Spleen (tissue), 13 donors: ENCODE measurements at places on chromosomes 12 and 14. TPM values are rescaled to one million over a fixed set of nuclear protein-coding genes. Genes with fewer than 3 reads are reported as not detected.

Gene MAX
- 79.6 TPM for polyA plus RNA-seq

- DNase-seq = no peak
Measured at GRCh38 chr12:20423557-20423956, 55.2 kb downstream of the PDE3A start.

Gene WNT1
- polyA plus RNA-seq = not detected

Gene MLF2
- 78.0 TPM for polyA plus RNA-seq

DNA sequence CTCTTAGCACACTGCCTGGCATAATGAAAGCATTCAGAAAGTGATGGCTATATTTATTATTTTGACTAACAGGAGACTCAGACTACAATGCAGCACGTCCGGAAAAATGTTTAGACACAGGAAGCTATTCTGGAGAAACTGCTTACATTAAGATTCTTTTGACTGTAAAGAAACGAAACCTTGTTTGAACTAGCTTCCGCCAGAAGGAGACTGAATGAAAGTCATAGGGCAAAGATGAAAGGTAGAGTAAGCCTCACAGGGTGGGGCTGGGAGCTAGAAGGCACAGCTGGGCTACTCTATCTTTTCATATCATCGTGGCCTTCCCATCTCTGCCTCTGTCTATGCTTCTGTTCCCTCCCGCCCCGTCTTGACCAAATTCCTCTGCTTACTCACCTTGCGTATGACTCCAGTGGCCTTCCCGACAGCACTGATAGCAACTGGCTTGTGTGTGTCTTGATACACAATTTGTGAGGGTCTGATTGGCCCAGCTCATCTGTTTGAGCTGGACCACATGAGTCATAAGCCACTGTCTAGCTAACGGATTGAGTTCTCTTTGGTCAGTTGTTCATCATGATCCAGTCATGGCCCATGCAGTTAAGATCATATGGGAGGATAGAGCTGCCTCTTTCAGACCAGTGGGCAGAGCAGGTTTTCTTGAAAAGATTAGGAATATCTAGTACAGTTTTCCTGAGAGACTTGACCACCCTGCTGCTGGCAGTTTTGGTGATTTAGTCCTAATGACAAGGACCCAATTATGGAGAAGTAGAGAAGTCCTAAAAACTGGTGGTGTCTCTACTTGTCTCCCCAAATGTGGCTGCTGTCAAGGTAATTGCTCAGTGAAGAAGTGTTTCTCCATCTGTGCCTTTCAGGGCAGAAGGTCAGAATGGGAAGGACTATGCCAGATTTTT, 151.5 kb upstream of the SLC38A2 start:
- DNase-seq = no peak

- no peak for DNase-seq
Measured at GRCh38 chr14:104694475-104694950, 5.1 kb downstream of the INF2 start.

Gene ZDHHC22
- not detected for polyA plus RNA-seq

- no peak for DNase-seq
Measured at GRCh38 chr14:23307687-23308644, 1.3 kb downstream of the BCL2L2 start.

Gene SPIC
- polyA plus RNA-seq = 11.6 TPM

DNA sequence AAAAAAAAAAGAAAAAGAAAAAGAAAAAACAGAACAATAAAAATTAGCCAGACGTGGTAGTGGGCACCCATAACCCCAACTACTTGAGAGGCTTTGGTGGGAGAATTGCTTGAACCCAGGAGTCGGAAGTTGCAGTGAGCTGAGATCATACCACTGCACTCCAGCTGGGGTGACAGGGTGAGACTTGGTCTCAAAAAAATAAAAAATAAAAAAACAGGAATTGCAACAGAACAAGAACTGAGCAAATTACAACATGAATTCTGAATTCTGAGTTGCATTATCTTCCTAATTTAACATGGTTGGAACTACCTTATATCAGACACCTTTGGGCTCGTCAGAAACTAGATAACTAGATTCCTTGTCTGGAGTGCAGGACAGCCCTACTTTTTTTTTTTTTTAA, 53.3 kb upstream of the NR2C1 start:
- DNase-seq = no peak

Gene CLEC1A
- 2.4 TPM for polyA plus RNA-seq

Gene GYS2
- not detected for polyA plus RNA-seq

- DNase-seq = no peak
Measured at GRCh38 chr14:50926851-50927386, 17.4 kb downstream of the PYGL start.

GRCh38 chr12:57092876-57093414, 4.0 kb downstream of the NAB2 start:
- no peak for DNase-seq

DNA sequence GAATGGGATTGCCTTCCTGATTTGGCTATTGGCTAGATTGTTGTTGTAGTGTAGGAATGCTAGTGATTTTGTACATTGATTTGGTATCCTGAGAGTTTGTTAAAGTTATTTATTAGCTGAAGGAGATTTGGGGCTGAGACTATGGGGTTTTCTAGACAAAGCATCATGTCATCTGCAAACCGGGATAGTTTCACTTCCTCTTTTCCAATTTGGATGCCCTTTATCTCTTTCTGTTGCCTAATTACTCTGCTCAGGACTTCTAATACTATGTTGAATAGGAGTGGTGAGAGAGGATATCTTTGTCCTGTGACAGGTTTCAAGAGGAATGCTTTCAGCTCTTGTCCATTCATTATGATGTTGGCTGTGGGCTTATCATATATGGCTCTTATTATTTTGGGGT, 265.7 kb upstream of the MGAT4C start:
- DNase-seq = no peak

GRCh38 chr12:39319180-39319579, 123.7 kb downstream of the KIF21A start:
- DNase-seq = no peak

Gene GOLGA5
- 16.7 TPM for polyA plus RNA-seq

DNA sequence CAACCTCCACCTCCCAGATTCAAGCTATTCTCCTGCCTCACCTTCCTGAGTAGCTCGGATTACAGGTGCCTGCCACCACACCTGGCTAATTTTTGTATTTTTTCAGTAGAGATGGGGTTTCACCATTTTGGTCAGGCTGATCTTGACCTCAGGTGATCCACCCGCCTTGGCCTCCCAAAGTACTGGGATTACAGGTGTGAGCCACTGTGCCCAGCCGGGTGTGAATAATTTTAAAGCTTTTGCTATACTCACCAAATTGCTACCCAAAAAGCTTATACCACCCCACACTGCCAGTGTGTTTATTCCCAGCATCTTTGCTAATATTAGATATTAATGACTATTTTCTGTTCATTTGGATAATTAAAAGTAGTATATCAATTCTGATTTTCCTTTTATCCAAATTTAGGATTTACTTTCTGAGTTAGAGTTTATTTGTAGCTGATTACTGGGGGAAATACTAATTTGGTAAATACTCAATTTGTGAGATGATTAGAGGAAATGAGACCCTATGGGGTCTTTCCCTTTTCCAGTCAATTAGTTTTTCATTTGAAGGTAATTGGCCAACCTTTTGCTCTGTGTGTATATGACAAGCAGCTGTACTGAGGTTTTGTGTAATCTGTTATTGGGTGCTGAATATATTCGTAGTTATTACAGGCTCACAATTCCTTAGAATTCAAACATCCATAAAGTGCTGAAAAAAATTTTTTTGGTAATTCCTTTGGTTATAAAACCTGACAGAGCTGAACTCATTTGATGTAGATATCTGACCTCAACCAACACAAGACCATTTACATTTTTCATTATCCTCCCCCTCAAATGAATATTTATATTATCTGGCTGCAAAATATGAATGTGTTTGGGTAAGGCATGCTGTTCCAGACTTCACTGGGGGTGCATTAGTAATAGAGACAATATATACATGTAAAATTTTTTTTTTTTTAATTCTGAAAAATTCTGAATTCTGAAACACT, 73.6 kb downstream of the ANO6 start:
- no peak for DNase-seq

Gene EIF2B1
- 29.0 TPM for polyA plus RNA-seq

- peak; percentile 88 for DNase-seq
Measured at GRCh38 chr12:124852329-124852831, 11.3 kb downstream of the SCARB1 start.

Gene RNASE3
- polyA plus RNA-seq = 2.8 TPM

DNA sequence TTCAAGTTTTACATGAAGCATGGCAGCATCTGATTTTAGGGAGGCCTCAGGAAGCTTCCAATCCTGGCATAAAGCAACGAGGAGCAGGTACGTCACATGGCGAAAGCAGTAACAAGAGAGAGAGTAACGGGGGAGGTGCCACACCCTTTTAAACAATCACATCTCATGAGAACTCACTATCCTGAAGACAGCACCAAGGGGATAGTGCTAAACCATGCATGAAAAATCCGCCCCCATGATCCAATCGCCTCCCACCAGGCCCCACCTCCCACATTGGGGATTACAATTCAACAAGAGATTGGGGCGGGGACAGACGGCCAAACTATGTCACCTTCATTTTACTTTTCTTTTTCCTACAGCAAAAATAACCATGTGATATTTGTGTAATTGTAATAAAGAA, 7.2 kb upstream of the MAP3K9 start:
- no peak for DNase-seq

- DNase-seq = no peak
Measured at GRCh38 chr12:122024132-122024785, 2.6 kb downstream of the BCL7A start.

DNA sequence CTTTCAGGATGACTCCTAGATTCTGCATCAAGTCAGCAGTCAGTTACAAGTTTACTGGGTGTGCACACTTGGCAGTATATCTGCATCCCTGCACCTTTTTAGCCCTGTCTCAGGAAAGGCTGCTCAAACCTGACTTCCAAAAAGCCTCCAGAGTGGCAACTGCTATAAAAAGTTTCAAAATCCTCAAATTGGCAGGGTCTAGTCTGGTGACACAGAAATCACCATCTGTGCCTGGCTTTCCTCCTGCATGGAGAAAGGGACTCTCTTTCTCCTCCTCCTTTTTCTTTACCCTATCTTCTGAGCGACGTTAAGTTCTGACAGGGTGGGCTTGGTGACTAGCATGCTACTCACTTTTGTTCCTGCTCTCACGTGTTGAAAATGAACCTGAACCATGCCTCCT, 679.5 kb downstream of the C12orf50 start:
- no peak for DNase-seq

Gene SERPINA12
- not detected for polyA plus RNA-seq

GRCh38 chr12:119373001-119373400, 38.5 kb downstream of the CCDC60 start:
- no peak for DNase-seq

- no peak for DNase-seq
Measured at GRCh38 chr12:75289753-75290152, 40.4 kb downstream of the CAPS2 start.

Gene RPGRIP1
- polyA plus RNA-seq = 0.46 TPM

DNA sequence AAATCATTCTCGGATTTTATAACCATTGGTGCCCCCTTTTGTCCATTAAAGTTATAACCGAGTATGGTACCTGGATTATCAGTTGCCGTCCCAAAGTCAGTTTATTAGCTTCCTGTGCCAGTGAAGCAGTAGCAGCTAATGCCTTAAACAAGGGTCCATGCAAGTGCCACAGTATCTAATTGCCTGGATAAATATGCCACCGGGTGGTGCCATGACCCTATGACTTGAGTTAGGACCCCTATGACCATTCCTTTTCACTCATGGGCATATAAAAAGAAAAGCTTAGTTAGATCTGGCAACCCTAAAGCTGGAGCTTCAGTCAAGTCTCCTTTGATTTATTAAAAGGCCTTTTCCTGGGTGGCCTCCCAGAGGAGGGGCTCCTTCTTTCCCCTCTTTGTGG, 1314.6 kb downstream of the TMEM121 start:
- no peak for DNase-seq

GRCh38 chr14:91016800-91017410, 43.5 kb downstream of the RPS6KA5 start:
- DNase-seq = no peak

DNA sequence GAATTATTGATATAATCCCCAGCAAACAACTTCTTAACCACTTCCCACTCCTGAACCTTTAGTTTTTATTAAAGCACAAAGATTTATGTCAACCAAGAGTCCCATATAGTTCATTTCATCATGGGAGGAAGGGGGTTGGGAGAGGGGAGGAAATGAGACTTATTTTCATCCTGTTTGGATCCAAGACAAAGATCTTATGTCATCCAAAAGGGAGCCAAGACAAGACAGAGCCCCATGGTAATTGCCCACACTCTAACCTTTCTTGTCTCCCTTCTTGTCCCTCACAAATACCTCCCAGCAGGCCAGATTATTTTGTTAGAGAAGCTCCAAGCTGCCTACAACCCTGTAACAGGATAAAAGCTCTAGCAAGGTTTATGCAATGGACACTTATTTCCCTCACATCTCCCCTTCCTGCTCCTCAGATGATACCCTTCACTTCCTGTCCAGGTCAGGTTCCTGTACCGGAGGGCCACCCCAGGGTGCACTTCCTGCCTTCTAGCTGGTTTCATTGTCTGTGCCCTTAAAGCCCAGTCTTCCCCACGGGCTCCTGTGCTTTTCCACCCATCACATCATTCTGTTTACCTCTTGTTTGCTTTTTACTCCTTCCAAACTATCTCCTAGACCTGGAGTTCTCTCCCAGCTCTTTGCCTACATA, 123.7 kb upstream of the MDM1 start:
- DNase-seq = peak; percentile 79

- DNase-seq = no peak
Measured at GRCh38 chr14:74240794-74241651, 1.8 kb downstream of the VSX2 start.

Gene RPL10L
- polyA plus RNA-seq = not detected

- peak; percentile 62 for DNase-seq
Measured at GRCh38 chr12:6092784-6093722, 31.4 kb downstream of the VWF start.

Gene KRT8
- 19.3 TPM for polyA plus RNA-seq

Gene PDE6H
- not detected for polyA plus RNA-seq

Gene FAM181A
- not detected for polyA plus RNA-seq

GRCh38 chr14:105889666-105890473, 363.5 kb downstream of the TMEM121 start:
- peak; percentile 65 for DNase-seq

- no peak for DNase-seq
Measured at GRCh38 chr14:99030454-99030853, 241.5 kb downstream of the BCL11B start.

DNA sequence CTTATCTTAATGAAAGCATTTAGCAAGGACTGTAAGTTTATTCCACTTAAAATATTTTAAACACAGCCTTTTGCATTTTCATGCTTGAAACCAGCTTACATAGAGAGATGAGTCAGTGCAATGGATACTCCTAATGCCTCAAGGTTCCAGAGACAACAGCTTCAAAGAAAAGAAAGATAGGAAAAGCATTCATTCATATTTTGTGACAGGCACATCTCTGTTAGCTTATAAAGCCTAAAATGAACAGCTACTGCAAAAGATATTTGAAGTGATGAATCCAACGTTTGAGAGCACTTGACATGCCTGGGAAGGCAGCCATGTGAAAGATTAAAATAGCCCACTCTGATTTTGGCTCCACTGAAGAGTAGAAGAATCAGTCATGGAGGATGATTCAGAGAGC, 814.5 kb downstream of the RPS29 start:
- no peak for DNase-seq

Gene ACSM4
- not detected for polyA plus RNA-seq

DNA sequence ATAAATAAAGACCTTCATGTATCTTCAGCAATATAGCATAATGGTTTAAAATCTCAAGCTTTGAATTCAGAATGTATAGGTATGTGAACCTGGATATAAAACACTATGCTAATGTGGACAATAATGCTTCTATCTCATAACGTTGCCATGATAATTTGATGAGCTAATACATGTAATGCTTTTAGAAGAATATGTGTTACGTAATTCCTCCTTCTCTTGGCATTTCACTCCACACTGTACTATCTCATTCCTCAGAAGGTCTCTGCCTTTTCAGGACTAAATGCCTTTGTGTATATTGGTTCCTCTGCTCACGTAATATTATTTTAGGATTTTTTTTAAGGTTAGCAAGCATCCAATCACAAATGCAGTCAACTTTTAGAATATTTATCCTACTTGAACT, 86.5 kb downstream of the FOXA1 start:
- no peak for DNase-seq
